ENCODE measurements at places on chromosomes 4 and X. TPM values are rescaled to one million over a fixed set of nuclear protein-coding genes. Genes with fewer than 3 reads are reported as not detected.

DNA sequence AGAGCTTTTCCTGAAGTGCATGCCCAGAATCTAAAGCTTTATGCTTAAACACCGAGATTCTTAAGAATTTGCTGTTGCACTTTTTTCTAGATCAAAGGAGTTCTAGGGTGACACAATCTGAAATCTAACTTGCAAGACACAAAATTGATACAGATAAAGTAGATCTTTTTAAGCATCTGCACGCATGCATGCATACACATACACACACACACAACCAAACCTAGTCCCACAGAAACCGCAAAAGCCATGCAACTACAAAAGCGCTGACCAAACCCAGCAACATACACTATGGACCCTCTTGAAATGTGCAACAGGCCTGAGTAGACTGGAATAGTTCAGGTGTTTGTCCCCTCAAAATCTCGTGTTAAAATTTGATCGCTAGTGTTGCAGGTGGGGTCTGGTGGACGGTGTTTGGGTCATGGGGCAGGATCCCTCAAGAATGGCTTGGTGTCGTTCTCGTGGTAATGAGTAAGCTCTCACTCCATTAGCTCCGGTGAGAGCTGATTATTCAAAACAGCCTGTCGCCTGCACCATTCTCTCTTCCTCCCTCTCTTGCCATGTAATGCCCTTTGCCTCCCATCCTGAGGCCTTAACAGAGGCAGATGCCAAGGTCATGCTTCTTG, 52.7 kb downstream of the IRF2 start:
- no peak for DNase-seq

The RBM3 gene
- total RNA-seq = 198 TPM

The KDM5C gene
- total RNA-seq = 76.7 TPM

The SOWAHB gene
- 3.9 TPM for total RNA-seq

The SMIM20 gene
- 41.8 TPM for total RNA-seq

The SLC10A4 gene
- total RNA-seq = 3.2 TPM

DNA sequence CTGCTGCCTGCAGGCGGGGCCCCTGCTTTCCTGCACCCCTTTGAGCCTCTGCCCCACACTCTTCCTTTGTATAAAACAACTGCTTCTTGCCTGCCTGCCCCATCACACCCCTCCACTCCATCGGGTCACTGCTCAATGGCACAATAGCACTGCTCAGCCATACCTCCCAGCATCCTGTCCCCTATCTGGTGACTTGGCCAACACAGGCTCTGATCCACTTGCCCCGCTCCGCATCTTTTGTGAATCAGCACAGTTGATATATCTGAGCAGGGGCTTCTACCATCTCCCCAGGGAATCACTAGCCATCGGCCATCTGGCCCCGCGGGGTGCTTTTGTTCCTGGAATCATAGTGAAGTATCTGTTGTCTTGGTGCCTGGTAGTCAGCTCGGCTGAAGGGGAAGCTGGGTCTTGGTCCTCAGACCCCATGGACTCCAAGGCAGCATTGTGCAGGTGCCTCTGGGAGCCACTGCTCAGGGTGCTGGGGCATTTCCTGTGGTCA, 45.3 kb downstream of the MAP7D3 start:
- DNase-seq = no peak

GRCh38 chr4:127622621-127622920, 10.2 kb upstream of the INTU start:
- no peak for DNase-seq

DNA sequence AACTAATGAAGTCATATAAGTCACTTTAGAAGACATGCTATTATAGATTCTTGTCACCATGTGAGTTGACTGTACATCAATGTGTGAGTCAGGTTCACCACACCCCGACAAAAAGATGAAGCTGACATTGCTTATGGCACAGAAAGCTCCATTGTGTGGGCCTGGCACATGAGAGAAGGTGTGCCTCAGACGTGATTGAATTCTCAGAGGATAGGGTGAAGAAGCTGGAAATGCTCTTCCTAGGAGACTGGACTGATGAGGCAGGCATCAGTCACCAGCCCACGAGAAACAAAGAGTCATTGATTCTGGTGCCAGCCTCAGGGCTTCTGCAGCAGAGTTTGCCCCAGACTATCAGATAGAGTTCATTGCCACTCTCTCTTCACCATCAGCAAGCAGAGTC, 35.9 kb upstream of the LRAT start:
- no peak for DNase-seq

DNA sequence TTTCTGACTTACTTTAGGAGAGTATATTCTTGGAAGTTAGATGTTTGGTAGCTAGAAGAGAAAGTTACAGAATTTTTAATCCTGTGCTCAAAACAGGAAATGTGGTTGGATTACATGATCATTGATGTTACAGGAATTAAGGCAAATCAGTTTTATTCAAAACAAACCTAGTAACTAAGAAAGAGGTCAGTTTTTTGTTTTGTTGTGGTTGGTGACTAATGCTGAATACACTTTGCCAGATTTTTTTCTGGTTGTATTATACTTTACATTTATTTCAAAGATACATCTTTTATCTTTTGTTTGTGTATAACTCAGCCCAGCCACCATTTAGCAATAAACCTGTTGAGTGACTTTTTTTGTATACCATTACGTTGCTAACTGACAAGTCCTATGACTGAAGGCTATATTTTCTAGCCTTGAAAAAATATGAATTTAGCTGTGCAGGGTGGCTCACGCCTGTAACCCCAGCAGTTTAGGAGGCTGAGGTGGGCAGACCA, 116.7 kb downstream of the KLHL8 start:
- peak; percentile 20 for DNase-seq

GRCh38 chr4:94826206-94826605, 68.5 kb downstream of the BMPR1B start:
- no peak for DNase-seq

GRCh38 chr4:119493419-119493818, 135.2 kb downstream of the PDE5A start:
- DNase-seq = no peak

- DNase-seq = peak; percentile 31
Measured at GRCh38 chrX:47283015-47283771, 50.4 kb downstream of the USP11 start.

DNA sequence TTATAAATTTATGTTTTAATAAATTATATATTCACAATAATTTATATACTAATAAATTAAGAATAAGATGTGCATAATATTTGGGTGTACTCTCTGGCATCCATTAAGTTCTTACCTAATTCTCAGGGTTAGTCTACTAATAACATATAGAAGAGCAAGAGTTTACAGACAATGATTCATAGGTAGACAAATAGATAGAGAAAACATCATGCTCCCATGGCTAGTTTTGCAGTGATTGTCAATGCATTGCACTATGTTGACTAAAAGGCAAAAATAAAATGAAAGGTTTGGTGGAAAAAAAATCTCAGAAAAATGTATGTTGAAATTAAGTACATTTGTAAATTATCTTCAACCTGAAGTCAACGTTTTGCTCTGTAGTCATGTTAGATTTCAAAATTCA, 606.0 kb downstream of the KCTD8 start:
- no peak for DNase-seq

DNA sequence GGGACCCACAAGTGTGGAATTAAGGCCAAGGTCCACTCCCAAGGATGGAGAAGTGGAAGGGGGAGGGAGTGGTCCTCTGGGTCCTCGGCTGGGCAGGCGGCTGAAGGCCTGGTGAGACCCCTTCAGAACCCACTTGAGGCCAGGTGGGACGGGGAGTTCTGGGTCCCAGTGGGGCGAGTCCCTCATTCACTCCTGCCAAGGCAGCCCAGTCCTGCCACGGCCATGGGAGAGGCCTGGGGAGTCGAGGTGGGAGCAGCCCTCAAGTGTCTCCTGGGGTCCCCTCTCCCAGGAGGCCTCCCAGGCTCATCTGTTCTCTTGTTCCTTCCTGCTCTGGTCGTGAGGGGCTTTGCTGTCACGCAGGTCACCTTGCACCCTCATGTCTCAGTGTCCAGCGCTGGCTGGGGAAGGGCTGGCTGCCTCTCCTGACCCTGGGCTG, 6.1 kb upstream of the SH3BP2 start:
- no peak for DNase-seq

The MAGEC3 gene
- total RNA-seq = not detected

The AKAP4 gene
- 0.32 TPM for total RNA-seq

GRCh38 chr4:105631818-105632400, 76.6 kb downstream of the INTS12 start:
- DNase-seq = no peak

GRCh38 chr4:80967346-80967745, 63.2 kb upstream of the BMP3 start:
- DNase-seq = no peak

- DNase-seq = no peak
Measured at GRCh38 chr4:73895201-73896175, 26.3 kb downstream of the CXCL1 start.

DNA sequence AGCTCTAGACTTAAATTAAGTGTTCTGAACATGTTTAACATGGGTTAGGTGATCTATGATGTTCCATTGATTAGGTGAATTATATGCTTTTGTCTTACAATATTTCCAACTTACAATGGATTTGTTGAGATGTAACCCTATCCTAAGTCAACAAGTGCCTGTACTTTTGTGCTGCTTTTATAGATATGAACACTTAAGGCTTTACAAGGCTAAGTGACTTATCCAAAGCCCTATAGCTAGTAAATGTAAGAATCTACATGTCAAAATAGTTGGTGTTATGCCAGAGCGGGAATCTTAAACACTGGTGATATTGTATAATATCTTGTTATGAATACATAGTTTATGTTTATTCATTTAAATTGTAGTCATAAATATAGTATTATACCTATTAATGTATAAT, 1629.1 kb upstream of the IGFBP7 start:
- DNase-seq = no peak

- DNase-seq = no peak
Measured at GRCh38 chrX:47751670-47752069, 85.0 kb upstream of the ZNF81 start.

GRCh38 chr4:102411408-102411807, 66.1 kb upstream of the SLC39A8 start:
- DNase-seq = no peak

- no peak for DNase-seq
Measured at GRCh38 chr4:117428536-117428935, 343.2 kb upstream of the TRAM1L1 start.

DNA sequence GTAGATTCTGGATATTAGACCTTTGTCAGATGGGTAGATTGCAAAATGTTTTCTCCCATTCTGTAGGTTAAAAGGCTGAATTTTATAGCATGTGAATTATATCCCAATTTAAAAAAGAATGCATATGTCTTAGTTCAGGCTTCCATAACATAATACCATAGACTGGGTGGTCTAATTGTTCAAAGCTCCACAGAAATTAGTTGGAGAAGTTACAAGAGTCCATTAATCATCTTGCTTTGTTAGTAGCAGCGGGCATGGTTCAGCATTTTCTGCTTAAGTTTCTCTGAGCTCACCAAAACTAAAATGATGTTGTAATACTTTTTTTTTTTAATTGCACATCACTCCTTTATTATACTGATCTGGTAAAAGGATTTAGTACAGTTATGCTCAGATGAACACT, 1.8 kb downstream of the PGAM4 start:
- no peak for DNase-seq

The FAM133A gene
- total RNA-seq = 1.5 TPM

DNA sequence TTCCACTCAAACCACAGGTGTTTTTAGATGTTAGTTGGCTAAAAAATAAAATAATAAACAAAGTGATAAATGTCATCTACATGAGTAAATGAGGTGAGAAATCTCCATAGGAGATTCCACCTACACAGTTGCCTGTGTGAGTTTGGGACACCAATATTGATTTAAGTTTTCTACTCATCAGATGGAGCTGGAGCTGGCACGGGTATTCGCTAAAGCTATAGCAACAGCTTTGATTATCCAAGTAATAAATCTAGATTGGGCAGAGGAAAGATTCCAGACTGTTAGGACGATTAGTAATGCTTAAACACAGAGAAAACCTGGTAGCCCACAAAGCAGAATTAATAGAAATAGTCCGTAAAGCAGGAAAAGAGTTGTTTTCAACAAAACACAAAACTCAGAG, 313.9 kb downstream of the PABPC4L start:
- DNase-seq = no peak

DNA sequence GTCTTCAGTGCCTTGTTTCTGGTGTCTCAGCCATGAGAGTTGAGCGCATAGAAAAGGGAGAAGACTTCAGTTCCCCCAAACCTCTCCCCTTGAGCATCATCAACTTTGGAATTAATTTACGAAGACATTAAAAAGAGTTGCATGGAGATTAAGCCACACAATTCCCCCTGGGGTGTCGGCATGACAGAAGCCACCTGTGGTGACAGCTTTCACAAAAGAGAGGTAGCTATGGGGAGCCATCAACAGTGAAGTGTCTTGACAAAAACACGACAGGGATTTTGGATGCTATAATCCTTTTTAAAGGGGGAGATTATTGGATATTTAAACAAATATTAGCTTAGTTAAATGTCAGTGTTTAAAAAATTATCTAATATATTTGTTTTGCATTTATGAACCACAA, 307.6 kb downstream of the LDB2 start:
- no peak for DNase-seq

DNA sequence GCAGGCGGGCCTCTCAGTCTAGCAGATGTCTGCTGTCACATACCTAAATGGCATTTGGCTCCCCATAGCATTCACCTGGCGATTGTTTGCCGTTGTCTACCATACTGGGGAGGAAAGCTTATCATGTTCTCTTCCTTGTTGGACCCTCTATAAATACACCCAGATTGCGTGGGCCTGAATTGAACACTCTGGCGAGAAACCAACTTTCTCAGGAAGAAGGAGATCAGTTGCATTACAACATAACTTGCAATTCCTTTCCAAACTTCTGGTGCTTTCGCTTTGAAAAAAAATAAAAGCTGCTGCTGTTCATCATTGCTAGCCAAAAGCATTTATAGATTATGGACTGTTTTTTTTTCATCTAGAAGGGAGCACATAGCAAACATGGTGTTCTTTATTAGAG, 230.0 kb upstream of the GPC4 start:
- no peak for DNase-seq

The CCNB3 gene
- total RNA-seq = 0.21 TPM

The EPHA5 gene
- 4.1 TPM for total RNA-seq

DNA sequence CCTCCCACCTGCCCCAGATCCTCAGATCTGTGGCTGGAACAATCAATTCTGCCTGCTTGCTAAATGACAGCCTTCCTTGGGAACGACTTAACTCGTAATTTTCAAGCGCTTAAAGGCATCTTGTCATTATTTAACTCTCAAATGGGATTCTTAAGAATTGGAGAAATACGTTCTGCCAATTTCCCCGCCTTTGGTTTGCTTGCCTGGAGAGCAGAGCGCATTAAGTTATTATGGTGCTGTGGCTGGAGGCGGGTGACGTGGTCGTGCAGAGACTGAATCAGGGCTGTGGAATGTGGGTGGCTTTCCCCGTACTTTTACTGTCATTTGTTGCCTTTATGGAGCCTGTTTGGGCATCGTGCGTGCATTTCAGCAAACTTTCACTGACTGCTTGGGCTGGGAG, 78.9 kb upstream of the PSAPL1 start:
- DNase-seq = peak; percentile 42

GRCh38 chr4:94406668-94407437, 44.9 kb upstream of the PDLIM5 start:
- no peak for DNase-seq

All from urinary bladder (tissue), 4 donors.